Stomach (tissue), 19 donors: ENCODE measurements at places on chromosomes 1 and 21. TPM values are rescaled to one million over a fixed set of nuclear protein-coding genes. Genes with fewer than 3 reads are reported as not detected.
A peak's percentile ranks its signal among the peaks of the same experiment; 100 is the strongest.

KCND3 gene
- total RNA-seq: 0.87 TPM

- H3K36me3 ChIP-seq: no peaks in the 10 kb centered on the region
- DNase-seq: peak; percentile 70
- H3K27ac ChIP-seq: peak overlapping the region; percentile 76
- no peak overlapping the region for H3K4me3 ChIP-seq
- no peaks in the 10 kb centered on the region for H3K27me3 ChIP-seq
- peaks cover 32% of the 10 kb centered on the region for H3K4me1 ChIP-seq
These were observed 59.8 kb downstream of the FAAP20 start for GRCh38 chr1:2134621-2135307.

CFHR3 gene
- not detected for total RNA-seq

DNA sequence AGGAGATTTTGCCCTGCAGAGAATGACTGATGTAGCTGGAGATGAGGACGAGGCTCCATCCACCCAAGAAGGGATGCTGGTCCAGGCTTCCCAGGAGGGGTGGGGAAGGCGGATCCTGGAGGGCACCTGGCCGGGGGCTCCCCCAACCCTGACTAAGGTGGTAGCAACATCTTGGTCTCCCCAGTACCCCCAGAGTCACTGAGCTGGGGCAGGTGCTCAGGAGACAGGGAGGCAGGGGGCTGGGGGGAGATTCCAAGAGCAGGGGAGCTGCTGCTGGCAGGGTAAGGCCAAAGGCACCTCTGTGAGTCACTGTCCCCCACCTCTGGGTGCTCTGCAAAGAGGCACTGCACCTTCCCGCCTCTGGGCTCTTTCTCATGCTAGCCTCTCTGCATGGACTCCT lies 24.0 kb downstream of the CDCA8 start:
- H3K36me3 ChIP-seq: no peaks in the 10 kb centered on the region
- H3K4me1 ChIP-seq: no peaks in the 10 kb centered on the region
- H3K27me3 ChIP-seq: peaks cover 35% of the 10 kb centered on the region
- no peak overlapping the region for H3K27ac ChIP-seq
- no peak for DNase-seq
